Uterine smooth muscle cell (primary cell): ENCODE measurements at places on chromosomes 3 and 15. TPM values are rescaled to one million over a fixed set of nuclear protein-coding genes. Genes with fewer than 3 reads are reported as not detected.

Gene BRK1
- total RNA-seq, result 83.0 and 109 TPM in 2 replicates

Gene MGA
- total RNA-seq, result 42.0 and 42.8 TPM in 2 replicates

Gene STRA6
- total RNA-seq, result 3.9 and 4.5 TPM in 2 replicates

Gene CCR9
- not detected in 2 replicates for total RNA-seq

Gene LRRC2
- 1.9 and 7.4 TPM in 2 replicates for total RNA-seq

Gene TWF2
- 129 and 153 TPM in 2 replicates for total RNA-seq

Gene SPTBN5
- under 0.01 and 0.11 TPM in 2 replicates for total RNA-seq

Gene TM4SF18
- total RNA-seq, result 0.22 and 0.37 TPM in 2 replicates
